Cerebellar nuclear complex (tissue), 1 donor: ENCODE measurements at places on chromosomes 11 and 22.

DNA sequence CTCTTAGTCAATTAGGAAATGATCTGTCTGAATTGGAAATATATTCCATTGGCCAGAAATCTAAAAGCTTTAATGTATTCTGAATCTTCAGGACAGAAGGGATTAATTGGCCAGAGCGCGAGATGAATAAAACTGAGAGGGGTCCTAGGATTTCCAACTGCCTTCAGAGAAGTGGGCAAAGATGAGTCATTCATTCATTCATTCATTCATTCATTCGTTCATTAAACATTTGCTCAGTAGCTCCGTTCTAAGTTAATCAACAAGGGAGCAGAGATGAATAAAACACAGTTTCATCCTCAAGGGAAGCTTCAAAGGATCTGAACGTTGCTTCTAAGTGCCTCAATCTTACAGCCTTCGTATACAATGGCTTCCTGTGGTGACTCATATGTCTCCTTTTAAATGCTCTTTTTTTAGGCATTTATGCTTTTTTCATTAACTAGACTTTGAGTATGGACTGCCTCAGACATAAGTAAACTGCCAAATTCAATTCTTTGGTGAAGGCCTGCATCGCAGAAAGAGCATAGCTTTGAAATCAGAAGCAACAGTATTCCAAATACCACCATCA lies 537.4 kb upstream of the CCDC90B start:
- no peak for DNase-seq

- no peak for DNase-seq
These were observed 45.5 kb downstream of the ENDOD1 start for GRCh38 chr11:95135155-95135554.

GRCh38 chr11:46755962-46756361 lies 36.9 kb downstream of the F2 start:
- DNase-seq: no peak

- DNase-seq: peak; percentile 42
These were observed 4.7 kb downstream of the YPEL4 start for GRCh38 chr11:57644748-57645688.

GRCh38 chr11:4030197-4030596 lies 64.4 kb upstream of the RRM1 start:
- no peak for DNase-seq

DNA sequence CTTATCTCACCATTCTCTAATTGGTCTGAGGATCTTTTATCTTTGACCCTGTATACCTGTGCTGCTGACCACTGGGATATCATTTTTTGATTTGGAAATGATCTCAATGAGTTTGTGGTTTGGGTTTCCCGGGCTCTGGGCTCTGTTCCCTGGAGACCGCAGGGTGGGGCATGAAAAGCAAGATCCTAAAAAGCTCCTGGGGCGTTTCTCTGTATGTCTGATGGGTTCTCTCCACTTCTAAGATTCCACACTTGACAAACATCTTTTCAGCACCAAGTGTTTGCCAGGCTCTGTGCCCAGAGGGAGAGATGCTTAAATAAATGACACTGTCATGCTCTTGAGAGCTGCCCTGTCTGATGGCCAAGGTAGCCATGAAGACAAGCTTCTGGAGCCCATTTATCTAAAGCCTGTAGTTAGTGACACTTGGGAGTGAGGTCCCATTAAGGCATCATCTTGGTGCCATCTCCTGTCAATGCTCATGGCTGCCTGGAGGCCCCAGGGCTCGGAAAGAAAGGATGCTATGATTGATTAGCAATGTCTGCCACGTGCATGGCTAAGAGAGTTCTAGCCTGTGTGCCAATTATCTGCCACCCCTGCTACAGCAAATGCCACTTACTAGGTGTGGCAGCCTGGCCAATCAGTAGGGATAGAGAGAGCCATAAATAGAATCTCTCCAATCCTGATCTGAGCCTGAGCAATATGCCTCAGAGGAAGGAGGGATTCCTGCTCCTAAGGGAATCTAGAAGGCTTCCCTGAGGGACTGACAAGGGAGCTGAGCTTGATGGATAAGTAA lies 531.6 kb downstream of the MN1 start:
- DNase-seq: no peak

GRCh38 chr22:22878211-22878570 lies 9.4 kb upstream of the IGLL5 start:
- DNase-seq: no peak

DNA sequence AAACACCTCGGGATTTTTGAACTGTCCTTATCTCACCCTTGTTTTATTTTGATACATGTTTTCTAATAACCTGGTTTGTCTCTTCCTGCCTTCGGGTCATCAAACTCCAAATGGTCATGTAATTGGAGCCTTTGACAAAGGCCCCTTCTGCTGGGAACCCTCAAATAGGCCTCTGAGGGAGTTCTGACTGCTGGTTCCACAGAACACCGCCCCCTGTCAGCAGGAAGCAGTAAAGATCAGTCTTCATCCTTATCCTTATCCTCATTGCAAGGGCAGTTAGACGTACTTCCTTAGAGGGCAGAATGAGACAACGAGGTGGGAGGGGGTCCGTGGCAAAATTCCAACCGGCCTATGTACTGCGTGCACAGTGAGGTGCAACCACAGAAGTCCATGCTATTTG lies 12.1 kb downstream of the TRIM51 start:
- no peak for DNase-seq

DNA sequence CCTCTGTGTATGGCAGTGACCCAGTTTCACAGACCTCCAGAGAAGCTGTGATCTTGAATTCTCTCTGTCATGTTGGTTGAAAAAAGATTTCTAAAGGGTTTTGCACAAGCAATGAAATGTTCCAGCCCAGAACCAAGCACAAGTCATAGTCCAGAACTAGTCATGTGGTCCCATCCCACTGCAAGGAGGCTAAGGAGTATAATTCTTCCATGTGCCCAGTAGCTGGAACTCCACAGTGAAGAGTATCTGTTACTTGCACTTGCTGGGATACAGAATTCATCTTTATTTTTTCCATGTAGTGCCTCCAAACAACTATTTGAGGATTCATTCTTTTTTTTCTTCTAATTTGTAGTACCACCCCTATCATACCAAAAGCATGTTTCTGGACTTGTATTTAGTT lies 9.9 kb upstream of the MMP8 start:
- DNase-seq: no peak

GRCh38 chr22:38599466-38599865 lies 29.5 kb upstream of the DMC1 start:
- no peak for DNase-seq

DNA sequence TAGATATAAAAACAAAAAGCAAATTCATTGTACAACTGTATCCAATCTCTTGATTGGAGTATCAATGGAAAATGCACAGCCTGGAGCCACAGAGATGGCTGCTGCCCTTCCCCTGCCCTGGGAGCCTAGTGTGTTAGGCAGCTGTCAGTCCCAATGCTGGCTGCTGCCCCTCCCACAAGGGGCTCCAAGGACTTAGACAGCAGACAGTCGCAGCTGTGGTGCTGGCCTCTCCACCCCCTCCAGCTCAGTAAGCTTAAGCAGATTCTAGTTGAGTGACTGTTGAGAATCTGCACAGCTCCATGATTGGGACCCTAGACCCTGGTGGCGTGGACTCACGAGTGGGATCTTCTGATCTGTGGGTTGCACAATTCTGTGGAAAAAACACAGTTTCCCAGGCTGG lies 1511.2 kb downstream of the FAM181B start:
- no peak for DNase-seq

GRCh38 chr11:13376838-13377237 lies 86.2 kb downstream of the BTBD10 start:
- DNase-seq: no peak

GRCh38 chr11:2138431-2139122 lies 612 bp downstream of the IGF2 start:
- no peak for DNase-seq

DNA sequence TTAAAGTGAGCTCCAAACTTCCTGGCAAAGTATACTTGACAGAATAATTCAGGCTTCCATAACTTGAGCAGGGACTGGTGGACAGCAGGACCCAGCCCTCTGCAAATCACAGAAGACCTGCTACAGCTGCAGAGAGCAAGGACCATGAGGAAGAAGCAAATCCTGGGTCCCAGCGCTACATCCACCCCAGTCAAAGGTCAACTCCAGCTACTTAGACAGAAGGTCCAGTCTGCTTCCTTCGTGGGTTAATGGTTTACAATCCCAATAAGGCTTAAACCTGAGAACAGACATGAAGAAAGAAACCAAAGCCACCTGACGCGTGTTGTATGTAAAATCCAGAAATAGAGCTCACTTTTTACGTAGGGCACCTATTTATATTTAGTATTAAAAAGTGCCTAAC lies 57.7 kb downstream of the SHANK2 start:
- no peak for DNase-seq

DNA sequence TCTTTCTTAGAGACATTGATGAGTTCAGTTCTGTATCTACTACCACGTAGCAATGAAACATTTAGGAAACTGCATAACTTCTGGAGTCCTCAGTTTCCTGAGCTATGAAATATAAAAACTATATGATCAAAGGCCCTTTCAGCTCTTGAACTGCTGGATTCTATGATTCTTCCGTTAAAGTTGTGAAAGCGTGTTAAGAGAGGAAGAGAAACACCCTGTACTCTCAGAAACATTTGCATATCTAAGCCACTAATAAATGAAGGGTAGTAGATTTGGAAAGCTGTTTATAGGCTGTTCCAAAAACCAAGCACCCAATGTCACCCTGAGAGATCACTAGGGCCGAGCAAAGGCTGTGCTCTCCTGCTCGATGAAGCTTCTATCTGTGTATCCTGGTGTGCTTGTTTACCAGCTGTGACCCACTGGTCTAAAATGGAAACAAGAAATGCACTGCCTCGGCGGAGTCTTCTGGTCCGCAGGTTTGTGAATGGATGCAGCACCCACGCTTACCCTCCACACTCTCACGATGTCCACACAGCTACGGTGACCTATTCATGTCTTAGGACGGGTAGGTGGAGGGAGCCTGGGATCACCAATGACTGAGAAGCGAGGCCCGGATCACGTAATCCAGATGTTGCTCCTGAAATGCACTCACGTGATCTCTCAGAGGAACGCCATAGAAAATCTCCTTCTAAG lies 325.8 kb downstream of the OPCML start:
- no peak for DNase-seq

GRCh38 chr11:13761250-13761649 lies 92.8 kb downstream of the FAR1 start:
- DNase-seq: no peak

- no peak for DNase-seq
These were observed at the start of gene HSPA8 for GRCh38 chr11:123061403-123062157. Gene HSPA8, minus strand, starts transcription at chr11:123062136. Its CDS starts 812 bp downstream, at chr11:123061324.
